ENCODE measurements at places on chromosomes 1 and 21.

- DNase-seq: no peak
These were observed 247.3 kb downstream of the PLPP3 start for GRCh38 chr1:56331892-56332567.

DNA sequence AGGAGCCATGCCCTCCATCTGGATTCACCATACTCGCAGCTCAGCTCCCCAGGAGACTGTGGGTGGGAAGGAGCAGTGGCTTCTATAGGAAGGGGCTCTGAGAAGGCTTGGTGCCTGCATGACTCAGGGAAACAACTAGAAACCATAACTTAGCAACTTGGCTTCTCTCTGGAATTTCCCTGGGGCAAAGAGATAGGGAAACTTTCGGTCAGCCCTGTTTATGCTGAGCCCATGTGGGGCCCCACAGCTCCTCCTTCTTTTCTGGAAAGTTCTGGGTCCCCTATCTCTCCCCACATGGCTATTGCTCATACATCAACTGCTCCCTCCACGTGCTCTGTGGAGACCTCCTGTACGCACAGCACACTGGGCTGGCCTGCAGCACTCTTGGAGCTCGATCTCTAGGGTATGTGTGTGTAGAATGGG lies 39.3 kb downstream of the PLEKHA6 start:
- DNase-seq: no peak

DNA sequence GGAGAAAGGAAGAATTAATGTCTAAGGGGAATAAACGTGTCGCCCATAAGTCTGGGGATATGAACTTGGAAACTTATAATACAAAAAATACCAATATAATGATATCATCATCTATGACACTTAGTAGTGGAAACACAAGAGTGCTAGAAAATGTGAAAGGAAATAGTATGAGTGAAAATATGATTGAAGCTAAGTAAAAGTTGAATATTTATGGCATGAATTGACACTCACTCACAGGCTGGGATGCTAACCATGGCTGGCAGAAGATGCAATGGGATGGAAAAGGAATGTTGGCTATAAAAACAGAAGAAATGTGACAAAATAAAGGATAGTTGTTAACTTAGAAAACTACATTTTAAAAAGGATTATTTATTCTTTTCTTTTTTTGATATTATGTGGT lies 120.1 kb downstream of the XPR1 start:
- no peak for DNase-seq

DNA sequence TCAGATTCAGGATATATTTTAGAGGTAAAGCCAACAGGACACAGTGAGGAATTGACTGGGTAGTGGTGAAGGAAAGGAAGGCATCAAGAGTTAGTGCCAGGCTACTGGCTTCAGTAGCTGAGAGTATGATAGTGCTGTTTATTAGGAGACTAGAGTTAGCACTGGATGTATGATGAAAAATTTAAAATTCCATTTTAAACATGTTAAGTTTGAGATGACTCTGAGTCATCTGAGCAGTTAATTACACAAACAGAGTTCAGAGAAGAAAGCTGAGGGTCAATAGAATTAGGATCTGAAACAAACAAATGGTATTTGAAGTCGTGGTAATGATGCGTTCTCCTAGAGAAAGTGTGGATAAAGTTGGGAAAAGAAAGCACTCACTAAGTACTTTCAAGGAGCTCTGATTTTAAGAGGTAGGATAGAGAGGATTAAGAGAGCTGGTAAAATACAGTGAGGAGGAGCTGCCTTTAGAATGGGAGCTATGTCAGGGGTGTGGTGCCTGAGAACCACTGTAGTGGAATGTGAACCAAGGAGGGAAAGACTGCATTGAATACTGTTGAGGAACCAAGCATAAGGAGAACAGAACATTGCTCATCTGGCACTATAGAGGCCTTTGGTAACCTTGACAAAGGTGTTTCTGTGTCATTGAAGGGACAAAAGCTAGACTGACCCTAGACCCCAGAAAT lies 21.7 kb upstream of the SHCBP1L start:
- no peak for DNase-seq

GRCh38 chr1:41622402-41622801 lies 137.9 kb upstream of the EDN2 start:
- DNase-seq: no peak

DNA sequence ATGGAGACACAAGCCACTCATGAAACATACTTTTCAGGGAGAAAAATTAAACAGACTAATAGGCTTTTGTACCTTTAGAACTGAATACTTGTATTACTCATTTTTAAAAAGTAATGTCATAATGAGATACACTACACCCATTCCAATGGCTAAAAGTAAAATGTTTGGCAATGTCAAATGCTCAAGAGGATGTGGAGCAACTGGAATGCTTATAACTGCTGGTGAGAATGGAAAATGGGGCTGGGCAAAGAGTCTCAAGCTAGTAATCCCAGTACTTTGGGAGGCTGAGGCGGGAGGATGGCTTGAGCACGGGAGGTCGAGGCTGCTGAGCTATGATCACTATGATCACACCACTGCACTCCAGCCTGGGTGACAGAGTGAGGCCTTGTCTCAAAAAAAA lies 86.3 kb downstream of the NKAIN1 start:
- DNase-seq: no peak

DNA sequence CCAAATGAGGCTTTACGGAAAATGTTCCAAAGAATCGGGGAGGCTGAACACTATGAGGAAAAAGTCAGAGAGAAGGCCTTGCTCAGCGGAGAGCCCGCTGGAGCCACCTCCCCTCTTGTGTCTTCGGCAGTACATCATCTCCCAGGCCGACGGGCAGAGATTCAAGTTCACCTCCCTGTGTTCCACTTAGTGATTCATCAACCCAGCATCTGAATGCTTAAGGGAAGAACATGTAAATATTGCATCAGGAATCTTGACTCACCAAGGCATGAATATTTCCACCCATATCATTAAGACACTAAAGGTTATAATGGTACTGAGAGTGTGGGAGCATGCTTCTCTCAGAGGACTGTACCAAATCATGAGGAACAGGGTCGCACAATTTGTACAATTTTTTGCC lies 172.5 kb downstream of the ST6GALNAC5 start:
- DNase-seq: no peak

- no peak for DNase-seq
These were observed 106.7 kb downstream of the PTPRU start for GRCh38 chr1:29342983-29343382.

- DNase-seq: no peak
These were observed 51.1 kb downstream of the IER5 start for GRCh38 chr1:181139631-181140061.

GRCh38 chr1:48873944-48874343 lies 97.3 kb upstream of the BEND5 start:
- DNase-seq: no peak

- DNase-seq: no peak
These were observed 184.5 kb upstream of the CSF3R start for GRCh38 chr1:36667256-36667655.

GRCh38 chr1:206774093-206774492 lies 1.8 kb upstream of the IL10 start:
- DNase-seq: no peak

- no peak for DNase-seq
These were observed 144.0 kb upstream of the ADGRL4 start for GRCh38 chr1:79150576-79150975.

DNA sequence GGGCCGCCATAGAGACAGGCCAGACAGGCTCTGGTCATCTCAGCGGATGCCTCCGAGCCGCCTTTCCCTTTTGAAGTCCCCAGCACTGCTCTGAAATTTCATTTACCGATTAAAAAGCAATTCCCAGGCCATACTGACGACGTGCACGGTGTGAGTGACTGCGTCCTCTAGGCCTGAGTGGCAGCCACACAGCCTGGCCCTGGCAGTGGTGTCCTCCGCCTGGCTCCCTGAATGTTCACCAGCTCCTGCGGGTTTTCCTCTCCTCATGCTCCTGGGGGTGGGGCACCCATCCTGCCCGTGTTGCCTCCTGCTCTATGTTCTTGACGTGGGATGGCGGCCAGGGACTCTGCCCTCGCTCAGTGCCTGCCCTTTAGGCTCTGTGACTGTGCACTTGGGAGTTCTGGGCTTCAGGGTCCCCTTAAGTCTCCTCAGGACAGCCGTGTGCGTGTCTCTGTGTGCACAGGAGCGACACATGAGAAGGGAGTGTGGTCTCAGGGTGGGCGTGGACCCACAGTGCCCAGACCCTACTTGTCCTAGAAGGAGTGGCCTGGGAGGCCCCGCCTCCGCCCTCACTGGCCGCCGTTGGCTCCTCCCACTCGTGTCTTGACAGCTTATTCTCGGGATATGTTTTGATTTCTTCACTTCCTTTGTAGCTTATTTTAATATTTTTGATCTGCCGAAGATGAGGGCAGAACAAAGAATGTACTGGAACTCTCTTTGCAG lies 3.6 kb downstream of the SKI start:
- DNase-seq: no peak

- no peak for DNase-seq
These were observed 668 bp downstream of the RNF11 start for GRCh38 chr1:51236531-51237350.

GRCh38 chr1:30696831-30697230 lies 26.6 kb downstream of the MATN1 start:
- no peak for DNase-seq

DNA sequence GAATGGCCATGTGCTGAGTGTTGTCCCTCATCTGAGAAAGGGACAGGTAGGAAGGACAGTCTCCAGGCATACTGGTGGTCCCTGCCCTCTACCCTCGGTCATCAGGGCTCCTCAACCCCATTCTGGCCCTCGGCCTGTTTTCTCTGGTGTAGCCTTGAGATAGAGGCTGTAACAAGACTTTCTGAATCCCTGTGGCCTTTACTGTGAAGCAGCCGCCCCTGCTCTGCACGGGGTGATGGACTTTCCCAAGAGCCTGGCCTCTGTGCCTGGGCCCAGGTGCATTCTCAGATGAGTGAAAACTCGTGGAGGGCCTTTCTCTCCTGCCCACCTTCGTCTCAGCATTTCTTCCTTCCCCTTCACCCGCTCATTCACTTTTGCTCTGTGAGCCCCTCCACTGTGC lies 3.0 kb upstream of the CASQ1 start:
- no peak for DNase-seq

GRCh38 chr1:175400766-175401165 lies 208.2 kb upstream of the KIAA0040 start:
- DNase-seq: no peak

- DNase-seq: no peak
These were observed 84.1 kb upstream of the RRP15 start for GRCh38 chr1:218200979-218201378.

GRCh38 chr1:96492236-96492635 lies 229.3 kb upstream of the PTBP2 start:
- DNase-seq: no peak

Data from stimulated activated CD4-positive, alpha-beta T cell treated with anti-CD3 and anti-CD28 coated beads, TNF-alpha, amount 100 ng/mL, for 4 hours (primary cell).